ENCODE measurements at places on chromosomes 2 and 18.

DNA sequence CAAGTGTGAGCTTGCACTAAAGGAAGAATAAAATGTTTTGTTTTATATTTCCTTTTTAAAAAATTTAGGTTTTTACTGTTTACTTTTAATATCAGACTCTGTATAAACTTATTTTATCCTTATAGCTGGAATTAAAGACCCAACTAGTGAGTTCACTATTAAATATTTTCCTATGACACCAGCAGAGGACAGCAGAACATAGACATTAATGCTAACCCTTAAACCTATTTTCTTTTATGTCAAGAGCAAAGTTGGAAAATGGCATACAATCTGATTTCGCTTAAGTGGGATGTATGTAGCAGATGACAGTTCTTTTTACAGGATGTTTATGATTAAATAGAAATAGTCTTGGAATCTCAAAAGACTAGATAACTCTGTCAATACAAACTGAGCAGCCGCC lies 188.2 kb upstream of the XIRP2 start:
- no peak for DNase-seq

- no peak for DNase-seq
Observed at GRCh38 chr2:105125428-105125827, 87.6 kb downstream of the MRPS9 start.

DNA sequence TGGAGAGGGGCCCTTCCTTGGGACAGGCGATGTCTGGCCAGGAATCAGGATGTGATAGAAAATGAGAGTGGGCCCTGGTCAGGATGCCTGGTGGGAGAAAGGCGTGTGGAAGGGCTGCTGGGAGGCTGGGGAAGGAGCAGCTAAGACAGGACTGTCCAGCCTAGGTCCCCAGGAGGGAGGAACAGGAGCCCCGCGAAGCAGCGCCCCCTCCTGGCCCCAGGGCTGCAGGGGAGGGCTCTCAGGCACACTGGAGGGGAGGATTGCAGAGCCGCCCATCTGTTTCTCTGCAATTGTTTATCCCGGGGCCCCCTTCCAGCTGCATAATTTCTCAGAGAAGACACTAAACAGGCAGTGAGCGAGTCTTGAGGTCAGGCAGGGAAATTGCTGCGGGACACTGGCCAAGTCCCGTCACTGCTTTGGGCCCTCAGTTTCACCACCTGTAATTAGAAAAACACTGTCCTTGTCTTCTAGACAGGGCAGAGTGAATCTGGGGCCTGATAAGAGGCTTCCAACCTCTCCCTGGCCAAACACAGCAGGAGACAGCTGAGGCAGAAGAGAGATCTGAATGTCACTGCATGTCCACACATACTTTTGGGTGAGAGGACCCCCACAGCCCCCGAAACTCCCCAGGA lies 3.9 kb upstream of the NPPC start:
- no peak for DNase-seq

DNA sequence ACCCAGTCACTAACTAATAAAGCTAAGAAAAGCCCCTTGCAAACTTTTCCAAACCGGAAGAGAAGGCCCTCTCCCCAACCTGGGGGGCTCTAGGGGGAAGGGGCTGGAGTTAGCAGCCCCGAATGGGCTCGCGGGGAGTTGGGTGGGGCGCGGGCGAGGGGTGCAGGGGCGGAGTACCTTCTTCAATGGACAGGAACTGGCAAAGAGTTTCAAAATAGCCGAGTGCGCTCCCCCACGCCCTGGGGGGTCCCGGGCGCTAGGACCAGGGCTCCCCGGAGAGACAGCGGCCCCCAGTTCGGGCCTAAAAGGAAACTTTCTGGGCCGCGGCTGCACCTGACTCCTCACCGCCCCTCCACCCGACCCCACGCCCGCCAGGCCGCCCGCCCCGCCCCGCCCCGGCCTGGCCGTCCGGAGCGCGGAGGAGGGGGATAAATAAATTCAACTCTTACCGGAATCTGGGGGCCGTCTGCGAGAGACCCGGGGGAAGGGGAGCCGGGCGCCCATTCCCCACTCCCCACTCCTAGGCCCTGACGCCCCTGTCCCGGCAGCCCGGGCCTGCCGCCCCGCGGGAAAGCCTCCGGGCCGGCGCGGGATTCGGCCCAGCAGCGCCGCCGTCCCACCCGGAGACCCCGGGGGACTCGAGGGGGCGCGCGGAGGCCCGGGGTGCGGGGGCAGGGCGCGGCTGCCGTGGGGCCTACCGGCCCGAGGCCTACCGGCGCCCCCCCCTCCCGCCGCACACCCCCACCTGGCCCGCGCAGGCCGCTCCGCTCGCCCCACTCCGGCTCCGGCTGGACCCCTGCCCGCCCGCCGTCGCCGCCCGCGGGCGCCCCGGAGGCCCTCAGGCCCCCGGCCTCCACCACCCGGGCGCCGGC lies 868 bp downstream of the INO80D start:
- peak; percentile 38 for DNase-seq

GRCh38 chr18:56952026-56952425 lies 194.9 kb upstream of the BOD1L2 start:
- no peak for DNase-seq

GRCh38 chr2:47083886-47084687 lies 71.0 kb downstream of the STPG4 start:
- DNase-seq, result no peak

GRCh38 chr2:122530814-122531213 lies 775.4 kb downstream of the TSN start:
- DNase-seq, result no peak

DNA sequence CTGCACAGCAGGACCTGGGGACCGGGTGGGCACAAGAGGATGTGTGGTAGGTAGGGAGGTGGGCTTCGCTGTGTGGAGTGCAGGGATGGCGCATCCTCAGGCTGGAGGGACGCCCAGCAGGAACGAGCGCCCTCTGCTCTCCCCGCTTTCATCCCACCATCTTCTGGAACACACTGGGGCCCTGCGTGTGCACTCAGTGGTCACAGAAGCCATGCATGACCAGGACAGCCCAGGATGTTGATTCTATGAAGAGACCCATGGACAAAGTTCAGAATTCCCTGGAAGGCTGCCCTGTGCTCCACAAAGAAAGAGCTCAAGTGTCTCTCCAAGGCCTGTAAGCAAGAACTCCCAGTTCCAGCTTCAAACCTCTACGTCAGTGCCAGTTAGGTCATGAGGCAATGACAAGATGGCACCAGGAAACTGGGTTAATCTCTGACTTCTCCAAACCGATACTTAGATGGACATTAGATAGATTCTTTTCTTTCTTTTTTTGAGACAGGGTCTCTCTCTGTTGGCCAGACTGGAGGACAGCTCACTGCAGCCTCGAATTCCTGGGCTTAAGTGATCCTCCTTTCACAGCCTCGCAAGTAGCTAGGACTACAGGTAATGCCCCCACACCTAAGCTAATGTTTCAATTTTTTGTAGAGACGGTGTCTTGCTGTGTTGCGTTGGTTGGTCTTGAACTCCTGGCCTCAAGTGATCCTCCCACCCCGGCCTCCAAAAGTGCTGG lies 3.4 kb downstream of the SLC66A2 start:
- no peak for DNase-seq

DNA sequence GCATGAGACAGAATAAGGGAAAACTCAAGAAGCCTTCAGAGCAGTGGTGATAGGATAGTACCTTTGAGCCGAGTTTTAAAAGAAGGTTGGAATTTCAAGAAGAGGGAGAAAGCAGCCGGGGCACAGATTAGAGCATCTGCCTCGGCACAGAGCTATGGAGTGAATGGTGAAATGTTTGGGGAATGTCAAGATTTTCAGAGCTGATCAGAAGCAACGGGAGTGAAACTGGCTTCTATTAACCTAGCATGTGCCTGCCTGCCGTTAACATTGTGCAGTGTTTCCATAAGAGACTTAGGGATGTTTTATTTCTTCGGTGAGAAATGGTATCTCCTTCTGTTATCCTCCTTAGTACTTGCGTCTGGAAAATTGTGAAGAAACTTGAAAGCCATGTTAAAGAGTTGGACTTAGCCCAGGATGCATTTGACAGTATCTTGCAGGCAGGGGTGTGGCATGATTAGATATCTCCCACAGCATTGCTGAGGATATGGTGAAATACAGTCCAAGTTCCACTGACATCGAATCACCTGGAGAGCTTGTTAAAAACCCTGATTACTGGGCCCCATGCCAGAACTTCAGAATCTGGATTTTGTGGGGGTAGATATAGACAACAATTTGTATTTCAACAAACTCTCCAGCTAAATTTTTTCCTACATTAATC lies 96.8 kb upstream of the PPP1CB start:
- no peak for DNase-seq

DNA sequence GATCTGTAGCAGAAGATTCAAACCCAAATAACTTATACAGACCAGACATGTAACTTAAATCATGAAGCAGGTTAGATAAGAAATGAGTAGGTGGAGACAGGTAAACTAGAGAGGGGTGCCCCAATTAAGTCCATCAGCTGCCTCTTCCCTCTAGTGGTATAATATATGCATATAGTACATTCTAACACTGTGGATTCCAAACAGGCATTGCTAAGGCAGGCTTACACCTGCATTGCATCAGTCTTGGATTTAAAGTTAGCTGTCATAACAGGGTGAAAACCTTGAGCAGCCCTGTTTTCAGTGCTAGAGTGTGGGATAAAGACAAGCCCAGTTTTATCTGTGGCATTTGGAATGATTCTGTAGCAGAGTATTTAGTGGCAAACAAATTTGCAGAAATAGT lies 63.4 kb downstream of the NYAP2 start:
- DNase-seq, result no peak

GRCh38 chr2:148124271-148124670 lies 103.4 kb downstream of the MBD5 start:
- DNase-seq, result no peak

DNA sequence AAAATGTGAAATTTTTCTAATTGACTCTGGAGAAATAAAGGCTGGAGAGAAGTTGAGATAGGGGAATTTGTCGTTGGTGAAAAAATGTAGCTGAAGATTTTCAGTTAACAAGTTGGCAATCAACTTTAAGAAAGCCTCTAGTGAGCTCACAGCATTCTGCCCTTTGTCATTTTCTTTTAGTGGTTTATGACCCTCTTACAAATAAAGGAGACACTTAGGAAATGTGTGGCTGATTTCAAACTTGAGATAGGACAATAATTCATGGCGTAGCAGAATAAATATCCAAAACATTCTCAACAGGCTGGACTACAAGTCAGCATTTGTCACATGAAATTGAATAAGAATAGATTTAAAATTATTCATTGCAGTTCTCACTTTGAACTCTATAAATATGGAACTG lies 412.5 kb upstream of the SPHKAP start:
- DNase-seq, result no peak

DNA sequence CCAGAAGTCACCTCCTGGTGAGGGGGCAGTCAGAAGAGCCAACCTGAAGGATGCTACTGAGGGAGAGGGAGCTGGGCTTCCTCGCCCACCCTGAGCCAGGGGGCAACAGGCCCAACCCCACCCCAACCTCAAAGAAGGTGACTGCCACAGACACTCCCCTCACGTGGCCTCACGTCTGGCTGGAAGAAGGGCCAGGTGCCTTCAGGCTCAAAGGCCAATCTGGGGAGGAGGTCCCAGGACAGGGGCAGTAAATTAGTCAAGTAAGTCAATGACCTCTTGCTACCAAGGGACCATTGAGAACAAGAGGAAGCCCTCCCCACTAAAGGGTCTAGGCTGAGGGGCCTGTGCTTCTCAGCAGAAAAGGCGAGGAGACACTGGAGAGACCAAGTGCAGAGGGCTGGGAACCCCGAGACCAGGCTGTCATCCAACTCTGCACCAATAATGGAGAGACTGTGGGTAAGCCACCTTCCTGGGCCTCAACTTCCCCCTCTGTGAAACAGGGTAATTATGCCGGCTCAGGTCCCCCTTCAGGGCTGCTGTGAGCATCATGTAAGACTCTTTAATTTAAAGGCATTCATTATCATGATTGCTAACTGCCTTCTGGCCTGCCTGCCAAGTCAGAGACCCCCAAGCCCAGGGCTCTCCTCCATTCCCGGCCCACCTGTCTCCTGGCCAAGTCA lies 20.2 kb upstream of the TNS1 start:
- no peak for DNase-seq

DNA sequence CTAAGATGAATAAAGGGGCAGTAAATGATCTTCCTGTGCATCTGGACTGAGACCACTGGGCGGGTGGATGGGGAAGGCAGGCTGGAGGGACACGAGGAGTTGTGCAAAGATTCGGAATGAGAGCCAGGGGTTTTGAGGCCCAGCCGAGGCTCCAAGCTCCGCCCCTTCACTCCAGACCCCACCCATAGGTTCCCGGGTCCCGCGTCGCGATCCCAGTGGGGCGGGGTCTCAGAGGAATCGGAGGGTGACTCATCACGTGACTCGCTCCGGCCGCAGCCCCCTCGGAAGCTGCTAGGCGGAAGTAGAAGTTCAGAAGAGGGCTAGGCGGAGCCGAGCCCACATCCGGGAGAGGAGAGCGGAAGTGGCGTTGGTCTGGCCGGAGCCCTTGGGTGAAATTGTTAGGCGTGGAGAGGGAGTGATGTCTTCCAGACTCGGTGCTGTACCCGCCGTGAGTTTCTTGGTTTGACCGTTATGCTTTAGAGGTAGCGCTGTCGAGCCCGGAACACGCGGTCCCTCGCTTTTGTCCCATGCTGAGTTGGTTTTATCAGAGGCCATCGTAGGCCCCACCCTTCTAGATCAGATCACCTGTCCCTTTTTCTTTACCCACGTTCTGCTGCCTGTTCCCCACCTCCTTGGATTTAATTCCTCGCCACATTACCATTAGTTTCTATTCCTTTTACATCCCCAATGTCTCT lies at the start of gene ZNF512:
ZNF512 (plus strand) TSS at position 348 of the 695 bp plus-strand sequence; CDS start at position 419, 71 bp downstream.
- DNase-seq, result peak; percentile 59

DNA sequence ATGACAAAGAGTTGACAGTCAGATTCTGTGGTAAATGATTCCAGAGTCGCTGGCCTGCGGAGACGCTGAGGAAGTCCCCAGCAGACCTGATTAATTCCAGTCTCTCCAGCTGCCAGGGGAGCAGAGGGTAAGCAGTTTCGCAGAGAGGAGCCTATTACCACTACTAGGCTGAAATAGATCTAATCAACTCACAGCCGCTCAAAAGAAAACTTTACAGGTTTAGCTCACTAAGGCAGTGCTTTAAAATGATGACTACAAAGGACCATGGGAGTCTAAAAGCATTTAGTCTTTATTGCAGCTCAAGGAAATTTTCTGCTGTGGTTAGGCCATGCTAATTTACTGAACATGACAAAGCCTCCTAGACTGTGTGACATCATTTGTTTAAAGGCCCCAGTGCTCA lies 445.6 kb upstream of the POU3F3 start:
- DNase-seq, result no peak

DNA sequence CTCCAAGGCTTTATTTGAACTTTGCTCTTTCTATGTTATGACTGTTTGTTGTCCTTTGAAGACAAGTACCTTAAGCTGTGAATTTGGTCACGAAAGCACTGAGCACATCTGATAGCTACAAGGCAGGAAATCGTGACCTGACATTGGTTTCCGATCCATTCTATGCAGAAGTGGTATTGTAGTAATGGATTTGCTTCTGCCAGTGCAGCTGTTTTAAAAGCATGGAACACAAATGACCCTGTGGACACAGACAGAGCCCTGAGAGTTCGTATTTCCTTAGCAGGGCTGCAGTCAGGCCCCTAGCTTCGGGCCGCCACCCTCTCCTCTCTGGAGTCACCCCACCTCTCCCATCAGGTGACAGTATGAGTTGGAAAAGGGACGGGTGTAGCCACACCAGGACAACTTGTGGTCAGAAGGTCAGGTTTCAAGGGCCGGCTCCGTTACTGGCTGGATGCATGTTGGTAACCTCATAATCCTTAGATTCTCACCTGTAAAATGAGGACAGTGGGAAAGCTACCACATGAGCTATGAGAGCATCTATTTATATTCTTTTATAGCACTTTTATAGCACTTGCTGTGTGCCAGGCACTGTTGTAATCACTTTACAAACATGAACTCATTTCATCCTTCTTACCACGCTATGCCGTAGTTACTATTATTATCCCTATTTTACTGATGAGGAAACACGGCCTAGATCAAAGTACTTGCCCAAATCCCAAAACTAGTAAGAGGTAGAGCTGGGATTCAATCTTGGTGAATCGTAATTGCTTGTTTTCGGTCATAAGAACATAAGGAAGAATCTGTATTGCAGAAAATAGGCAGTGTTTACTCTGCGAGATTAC lies 70.2 kb downstream of the SPATS2L start:
- no peak for DNase-seq
